ENCODE measurements at places on chromosomes 3 and 15. TPM values are rescaled to one million over a fixed set of nuclear protein-coding genes. Genes with fewer than 3 reads are reported as not detected.

The PLCH1 gene
- total RNA-seq = 0.24 TPM

The ARGFX gene
- total RNA-seq = not detected

The REC114 gene
- not detected for total RNA-seq

The MME gene
- total RNA-seq = not detected

The ACTC1 gene
- total RNA-seq = not detected

The IMP3 gene
- 98.3 TPM for total RNA-seq

The CPLX3 gene
- total RNA-seq = 0.19 TPM

The SCAMP5 gene
- total RNA-seq = 5.3 TPM

The PAQR9 gene
- total RNA-seq = not detected

The GPR171 gene
- total RNA-seq = 108 TPM

The RPL39L gene
- total RNA-seq = 18.1 TPM

The MYRIP gene
- not detected for total RNA-seq

The EXOG gene
- total RNA-seq = 23.8 TPM

The DLL4 gene
- total RNA-seq = not detected

The CX3CR1 gene
- total RNA-seq = 0.13 TPM

The ARHGAP31 gene
- 14.0 TPM for total RNA-seq

The ZCWPW2 gene
- total RNA-seq = 0.22 TPM

The C3orf70 gene
- not detected for total RNA-seq

The CFAP92 gene
- not detected for total RNA-seq

The SEMA5B gene
- not detected for total RNA-seq

The GJD2 gene
- not detected for total RNA-seq

The SLC27A2 gene
- total RNA-seq = 41.7 TPM

The EFCC1 gene
- total RNA-seq = not detected
